ENCODE measurements at places on chromosomes 1 and 21.
A peak's percentile ranks its signal among the peaks of the same experiment; 100 is the strongest.

DNA sequence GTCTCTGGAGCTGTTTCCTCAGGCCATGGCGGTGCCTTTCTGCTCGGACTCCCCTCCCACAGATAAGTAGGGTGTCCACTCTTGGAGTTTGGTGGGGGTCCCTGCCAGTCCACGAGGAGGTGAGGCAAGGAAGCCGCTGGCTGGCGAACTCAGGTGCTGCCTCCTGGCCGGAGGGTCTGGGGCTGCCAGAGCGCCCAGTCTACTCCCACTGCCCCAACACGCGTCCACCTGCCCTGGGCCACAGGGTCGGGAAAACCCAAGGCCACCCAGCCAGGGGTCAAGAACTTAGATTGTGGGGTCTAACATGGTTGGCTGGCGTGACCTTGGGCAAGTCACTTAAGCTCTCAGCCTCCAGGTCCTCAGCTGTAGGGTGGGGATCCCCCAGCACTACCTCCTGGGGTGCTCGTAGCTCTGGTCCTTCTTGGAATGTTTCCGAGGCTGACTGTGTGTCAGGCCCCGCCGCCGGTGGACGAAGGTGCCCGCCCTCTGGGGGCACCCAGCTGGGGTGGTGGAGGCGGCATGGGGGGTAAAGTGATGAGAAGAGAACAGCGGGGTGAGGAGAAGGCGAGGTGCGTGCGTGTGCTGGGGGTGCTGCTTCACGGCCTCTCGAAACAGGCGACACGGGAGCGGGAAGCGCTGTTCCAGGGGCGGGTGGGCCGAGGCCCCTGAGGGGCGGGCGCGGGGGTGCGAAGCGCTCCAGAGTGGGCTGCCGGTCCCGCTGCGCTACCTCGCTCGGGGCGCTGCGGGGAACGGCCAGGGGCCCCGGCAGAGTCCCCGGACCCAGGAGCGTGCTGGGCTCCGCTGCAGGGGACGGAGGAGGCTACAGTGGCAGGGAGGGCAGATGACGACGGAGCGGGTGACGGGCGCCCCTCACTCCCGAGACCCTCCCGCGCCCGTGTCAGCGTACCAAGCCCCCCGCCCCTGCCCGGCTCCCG, 1.2 kb downstream of the SH2D5 start:
- no peak for DNase-seq

DNA sequence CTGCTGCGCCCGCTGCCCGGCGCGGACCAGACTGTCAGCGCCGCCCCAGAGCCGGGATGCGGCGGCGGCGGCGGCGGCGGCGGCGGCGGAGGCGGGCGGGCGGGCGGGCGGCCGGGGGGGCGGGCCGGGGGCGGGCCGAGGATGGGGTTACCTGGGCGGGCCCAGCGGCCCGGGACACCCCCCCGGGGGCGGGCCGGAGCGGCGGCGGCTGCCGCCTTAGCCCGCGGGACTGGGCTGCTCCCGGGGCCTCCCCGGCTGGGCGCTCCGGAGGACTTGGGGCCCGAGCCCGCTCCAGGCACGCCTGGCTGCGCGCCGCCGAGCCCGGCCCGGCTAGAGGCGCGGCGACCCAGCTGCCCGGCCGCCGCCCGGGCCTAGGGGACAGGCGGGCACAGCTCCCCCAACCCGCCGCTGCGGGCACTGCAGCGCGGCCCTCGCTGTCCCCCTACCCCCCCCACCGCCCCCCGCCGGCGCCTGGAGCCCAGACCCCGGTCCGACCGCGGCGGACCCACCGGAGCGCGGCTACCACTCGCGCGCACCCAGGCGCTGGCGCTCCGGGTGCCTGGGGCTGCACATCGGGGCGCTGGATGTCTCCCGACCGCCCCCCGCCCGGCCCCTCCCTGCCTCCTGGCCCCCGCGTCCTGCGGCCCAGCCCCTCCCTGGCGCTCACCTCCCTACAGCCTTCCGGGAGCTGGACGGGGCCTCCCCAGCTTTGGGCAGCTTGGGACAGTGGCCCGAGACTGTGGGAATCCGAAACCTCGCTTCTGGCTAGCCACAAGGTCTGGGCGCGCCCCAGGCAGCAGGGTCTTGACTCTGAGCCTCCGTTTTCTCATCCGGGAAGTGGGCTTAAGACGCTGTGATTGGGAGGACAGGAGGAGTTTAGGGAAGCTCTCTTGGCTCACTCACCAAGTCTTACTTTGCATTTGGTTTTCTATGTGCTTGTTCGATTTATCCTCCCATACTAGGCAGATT, at the start of gene WNT4:
Gene WNT4, minus strand, starts transcription at position 33 of the 969 bp plus-strand sequence. CDS start 175 bp downstream, outside the sequence.
- DNase-seq, result peak; percentile 3

DNA sequence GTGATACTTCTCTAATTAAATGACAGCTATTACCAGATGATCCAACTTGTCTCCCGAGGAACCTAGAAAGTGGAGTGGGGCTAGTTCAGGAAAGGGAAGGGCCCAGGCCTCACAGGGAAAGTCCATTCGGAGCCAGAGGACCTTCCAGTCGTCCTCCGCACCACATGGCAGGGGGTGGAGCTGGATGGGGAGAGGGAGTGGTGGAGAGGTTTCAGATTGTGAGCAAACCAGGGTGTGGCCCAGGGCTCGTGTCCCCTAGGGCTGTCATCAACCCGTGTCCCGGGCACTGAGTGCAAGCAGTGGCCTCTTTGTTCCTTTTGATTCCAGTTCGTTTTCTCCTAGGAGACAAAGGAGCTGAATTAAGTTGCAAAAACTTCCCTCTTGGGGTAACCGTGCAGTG, 114.9 kb downstream of the HUNK start:
- no peak for DNase-seq

DNA sequence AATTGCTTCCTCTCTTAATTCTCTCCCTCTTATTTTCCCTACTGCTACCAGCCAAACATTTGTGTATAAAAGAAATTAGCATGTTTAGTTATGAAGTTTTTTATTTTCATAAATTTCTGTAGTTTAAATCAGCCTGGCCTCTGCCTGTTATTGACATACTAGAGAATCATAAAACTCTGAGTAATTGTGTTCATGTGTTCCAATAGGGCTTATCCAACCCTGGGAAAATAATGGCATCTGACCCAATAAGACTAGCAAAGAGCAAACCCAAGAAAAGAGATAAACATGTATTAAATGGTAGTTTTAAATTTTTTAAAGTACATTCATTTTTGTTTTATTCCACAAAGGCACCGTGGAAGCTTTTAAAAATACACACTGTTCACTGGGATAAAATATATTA, 404.3 kb downstream of the HLX start:
- no peak for DNase-seq

DNA sequence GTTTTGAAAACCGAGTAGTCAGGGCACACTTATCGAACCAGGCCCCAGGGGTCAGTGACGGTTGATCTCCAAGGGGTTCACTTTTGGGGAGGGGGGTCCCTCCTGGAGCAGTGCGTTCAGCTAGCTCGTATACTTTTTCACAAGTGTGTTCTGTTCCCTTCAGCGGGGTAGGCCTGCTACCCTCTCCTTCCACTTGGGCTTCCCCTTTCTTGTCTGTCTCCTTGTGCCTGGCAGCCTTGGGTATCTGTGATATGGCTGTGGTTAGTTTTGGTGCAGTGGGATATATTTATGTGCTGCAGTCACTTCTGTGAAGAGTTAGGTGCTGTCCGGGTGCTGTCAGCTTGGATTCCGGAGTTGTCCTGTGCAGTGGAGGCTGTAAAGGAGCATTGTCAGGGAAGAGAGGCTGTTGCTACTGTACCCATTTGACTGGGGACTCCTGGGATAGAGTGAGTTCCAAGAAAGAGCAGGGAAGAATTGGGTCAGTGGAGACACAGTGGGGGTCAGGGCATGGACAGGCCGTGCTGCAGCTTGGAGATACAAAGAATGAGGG, 29.7 kb downstream of the ADARB1 start:
- DNase-seq, result no peak

GRCh38 chr21:41112740-41113692, 54.9 kb upstream of the BACE2 start:
- DNase-seq, result peak; percentile 34

GRCh38 chr1:236292425-236292824, 10.7 kb upstream of the ERO1B start:
- DNase-seq, result no peak

GRCh38 chr1:209168204-209168603, 415.3 kb upstream of the CAMK1G start:
- no peak for DNase-seq

- DNase-seq, result no peak
Measured at GRCh38 chr1:93178418-93178817, 1.8 kb downstream of the TMED5 start.

DNA sequence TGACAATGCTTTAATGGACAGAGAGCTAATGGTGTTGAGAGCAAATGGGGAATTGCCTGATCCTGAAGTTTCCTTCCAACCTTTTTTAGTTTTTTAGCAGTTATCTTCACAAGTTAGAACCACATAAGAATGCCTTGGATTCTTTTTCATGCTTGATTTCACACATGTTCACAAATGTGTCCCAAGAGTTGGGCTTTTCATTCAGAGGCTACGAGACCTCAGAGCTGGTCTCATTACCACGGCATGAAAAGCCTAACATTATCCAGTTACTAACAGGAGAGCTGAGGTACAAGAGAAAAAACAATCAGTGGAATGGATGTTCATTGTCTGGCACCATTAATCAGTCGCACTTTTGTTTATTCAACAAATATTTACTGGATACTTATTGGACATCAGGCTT, 340.6 kb downstream of the ZNF326 start:
- DNase-seq, result no peak

GRCh38 chr1:221696718-221697461, 45.0 kb downstream of the DUSP10 start:
- peak; percentile 70 for DNase-seq

GRCh38 chr21:42593007-42593814, 60.2 kb upstream of the PDE9A start:
- peak; percentile 36 for DNase-seq

GRCh38 chr21:33608559-33608958, 20.1 kb upstream of the DONSON start:
- no peak for DNase-seq

- peak; percentile 12 for DNase-seq
Measured at GRCh38 chr1:116311193-116311592, 61.9 kb upstream of the ATP1A1 start.

GRCh38 chr1:30863858-30864604, 44.5 kb downstream of the SDC3 start:
- no peak for DNase-seq

- no peak for DNase-seq
Measured at GRCh38 chr1:2200308-2200943, 5.9 kb upstream of the FAAP20 start.

DNA sequence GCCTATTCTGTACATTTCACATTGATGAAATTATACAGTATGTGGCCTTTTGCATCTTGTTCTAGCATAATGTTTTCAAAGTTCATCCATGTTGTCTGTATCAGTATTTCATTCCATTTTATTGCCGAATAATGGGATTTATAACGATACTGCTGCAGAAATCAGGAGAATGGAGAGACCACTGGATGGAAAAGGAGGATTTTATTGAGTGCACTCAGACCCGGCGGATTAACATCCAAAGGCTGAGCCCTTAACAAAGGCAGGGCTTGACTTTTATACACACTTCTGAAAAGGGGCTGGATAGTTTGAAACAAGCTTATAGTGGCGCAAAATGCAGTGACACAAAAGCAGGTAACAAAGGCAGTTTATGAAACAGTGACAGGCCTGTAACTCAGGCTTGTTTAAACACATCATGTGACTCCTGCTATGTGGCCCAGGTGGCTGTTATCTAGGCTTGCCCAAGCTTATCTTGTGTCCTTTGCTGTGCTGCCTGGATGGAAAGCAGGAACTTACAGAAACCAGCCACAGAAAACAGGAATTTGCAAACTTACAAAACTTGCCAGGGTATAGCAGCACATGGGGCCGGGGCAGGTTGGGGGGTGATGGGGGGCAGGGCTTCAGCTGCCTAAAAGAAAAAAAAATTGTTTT, 32.8 kb upstream of the KCNJ15 start:
- DNase-seq, result no peak

DNA sequence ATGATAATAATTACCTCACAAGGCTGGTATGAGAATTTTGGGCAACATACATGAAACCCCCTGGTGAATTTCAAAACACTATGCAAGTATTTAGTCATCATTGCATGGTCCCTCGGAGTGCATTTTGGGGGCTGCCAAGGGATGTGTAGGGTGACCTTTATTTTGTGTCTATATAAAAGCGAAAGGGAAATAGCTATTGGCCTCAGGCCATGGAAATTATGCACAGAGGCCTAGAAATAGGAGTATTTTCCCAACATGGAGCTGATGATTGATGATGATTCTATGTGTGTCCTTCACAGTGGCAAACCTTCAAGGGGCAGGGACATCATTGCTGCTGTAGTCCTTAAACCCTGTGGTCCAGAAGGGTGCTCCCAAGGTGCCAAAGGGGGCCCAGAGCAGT, 265.5 kb downstream of the ST6GALNAC3 start:
- no peak for DNase-seq

- DNase-seq, result no peak
Measured at GRCh38 chr21:37157938-37158337, 84.9 kb downstream of the TTC3 start.

GRCh38 chr1:179953974-179954492, 577 bp upstream of the CEP350 start:
- peak; percentile 71 for DNase-seq

DNA sequence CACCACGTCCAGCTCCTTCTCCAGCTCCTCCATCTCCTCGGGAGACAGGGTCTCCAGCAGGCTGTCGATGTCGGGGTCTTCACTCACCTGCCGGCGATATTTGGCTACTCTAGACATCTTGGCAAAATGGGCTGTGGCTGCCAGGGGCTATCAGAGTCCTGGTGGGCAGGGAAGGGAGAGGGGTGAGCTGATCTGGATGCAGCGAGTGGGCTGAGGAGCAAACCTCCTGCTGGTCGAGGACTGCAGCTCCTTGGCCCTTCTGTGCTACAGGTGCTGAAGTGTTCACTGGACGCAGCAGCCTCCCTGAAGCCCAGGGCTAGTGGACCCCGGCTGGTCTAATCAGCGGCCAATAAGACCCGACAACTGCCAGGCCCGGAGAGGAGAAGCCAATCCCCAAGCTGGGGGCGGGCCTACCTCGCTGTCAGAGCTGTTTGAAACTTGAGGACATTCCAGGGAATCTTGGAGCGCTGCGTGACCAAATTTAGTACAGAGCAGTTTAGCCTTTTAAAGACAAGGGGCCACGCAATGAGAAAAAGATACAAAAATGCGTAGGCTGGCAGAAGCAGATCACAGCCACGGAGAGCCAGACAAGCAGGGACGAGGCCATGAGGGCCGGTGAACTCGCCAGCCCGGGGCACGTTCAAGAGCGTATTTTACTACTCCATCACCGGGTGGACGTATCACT, at the start of gene LMOD1:
Gene LMOD1, minus strand, starts transcription at position 325 of the 685 bp plus-strand sequence. Its CDS starts 208 bp downstream, at position 117.
- peak; percentile 4 for DNase-seq

GRCh38 chr1:150576794-150577556, 2.4 kb downstream of the MCL1 start:
- no peak for DNase-seq

DNA sequence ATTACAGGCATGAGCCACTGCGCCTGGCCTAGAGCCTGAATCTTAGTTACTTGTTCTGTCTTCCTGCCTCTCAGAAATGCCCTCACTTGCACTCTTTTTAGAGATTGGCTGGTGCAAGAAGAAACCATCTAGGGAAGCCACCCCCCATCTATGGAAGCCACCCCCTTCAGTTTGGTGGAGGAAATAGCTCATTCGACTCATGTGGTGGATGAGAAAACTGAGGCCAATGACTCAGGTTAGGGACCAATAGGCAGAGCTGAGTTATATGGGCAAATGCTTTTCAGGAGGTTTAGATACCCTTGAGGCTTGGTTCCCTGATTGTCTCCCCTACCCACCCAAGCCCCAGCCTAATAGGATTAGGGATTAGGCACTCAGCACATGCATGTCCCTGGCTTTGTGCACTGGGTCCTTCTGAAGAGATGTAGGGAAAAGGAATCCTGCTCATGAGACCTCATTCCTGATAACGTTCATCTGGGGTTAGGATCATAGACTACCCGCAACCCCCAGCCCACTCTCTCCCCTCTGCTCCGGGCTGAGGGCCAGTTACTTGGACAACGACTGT, 77.1 kb downstream of the PAX7 start:
- DNase-seq, result no peak
